Mesenchymal stem cell (in vitro differentiated cells and primary cell): ENCODE measurements at places on chromosomes 6 and 20.

GRCh38 chr6:114862819-114863218, 520.0 kb upstream of the HS3ST5 start:
- peak; percentile 20 for DNase-seq

DNA sequence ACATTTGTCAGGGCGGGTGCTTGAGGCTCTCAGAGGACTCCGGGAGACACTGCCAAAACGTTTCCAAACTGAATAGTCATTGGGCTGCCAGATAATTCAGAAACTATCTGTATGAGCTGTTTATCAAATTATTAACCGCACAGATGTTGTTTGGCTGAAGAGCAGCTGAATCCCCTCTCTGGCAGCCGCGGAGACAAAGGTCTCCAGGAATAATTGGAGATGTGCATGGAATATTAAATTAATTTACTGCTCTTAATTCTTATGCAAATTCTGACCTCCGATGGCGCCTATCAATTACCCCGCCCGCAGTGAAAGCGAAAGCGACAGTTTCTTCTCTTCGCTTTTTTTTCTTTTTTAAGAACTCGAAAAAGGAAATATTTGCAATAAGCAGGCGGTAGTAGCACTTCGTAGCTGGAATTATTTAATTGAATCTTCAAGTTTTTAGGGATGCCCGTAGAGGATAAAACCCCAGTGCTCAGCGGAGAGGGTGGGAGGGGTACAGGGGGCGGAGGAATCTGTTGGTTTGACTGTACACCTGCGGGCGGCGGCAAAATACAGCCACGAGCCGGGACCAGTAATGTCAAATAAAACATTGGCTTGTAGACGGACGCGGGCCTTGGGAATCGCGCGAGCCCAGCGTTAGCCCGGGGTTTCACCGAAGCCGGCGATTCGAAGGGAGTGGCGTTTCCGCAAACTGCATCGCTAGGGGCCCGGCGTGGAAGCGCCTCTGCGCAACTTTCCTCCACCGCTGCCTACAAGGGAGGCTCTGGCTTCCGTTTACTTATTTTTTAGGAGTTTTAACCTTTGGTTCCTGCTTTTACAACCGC, 6.2 kb downstream of the LINC00237 start:
- DNase-seq: peak; percentile 18

GRCh38 chr20:61299618-61300017, 47.6 kb downstream of the CDH4 start:
- DNase-seq: no peak

DNA sequence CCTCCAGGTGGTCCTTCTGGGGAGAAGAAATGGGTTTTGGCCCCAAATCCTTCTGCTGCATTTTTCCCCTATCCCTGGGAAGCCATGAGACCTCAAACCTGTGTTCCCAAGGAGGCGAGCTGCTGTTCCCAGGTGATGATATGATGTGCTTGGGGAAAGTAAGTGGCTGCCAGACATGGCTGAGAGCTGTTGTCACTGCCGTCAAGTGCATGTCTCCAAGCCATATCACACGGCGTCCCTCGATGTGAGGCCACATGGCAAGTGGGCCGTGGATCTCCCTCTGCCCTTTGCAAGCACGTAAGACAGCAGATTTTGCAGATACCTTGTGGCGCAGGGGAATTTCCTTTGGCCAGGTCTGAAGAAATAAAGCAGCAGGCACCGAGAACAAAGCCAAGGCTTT, 103.7 kb upstream of the CD93 start:
- DNase-seq: no peak

DNA sequence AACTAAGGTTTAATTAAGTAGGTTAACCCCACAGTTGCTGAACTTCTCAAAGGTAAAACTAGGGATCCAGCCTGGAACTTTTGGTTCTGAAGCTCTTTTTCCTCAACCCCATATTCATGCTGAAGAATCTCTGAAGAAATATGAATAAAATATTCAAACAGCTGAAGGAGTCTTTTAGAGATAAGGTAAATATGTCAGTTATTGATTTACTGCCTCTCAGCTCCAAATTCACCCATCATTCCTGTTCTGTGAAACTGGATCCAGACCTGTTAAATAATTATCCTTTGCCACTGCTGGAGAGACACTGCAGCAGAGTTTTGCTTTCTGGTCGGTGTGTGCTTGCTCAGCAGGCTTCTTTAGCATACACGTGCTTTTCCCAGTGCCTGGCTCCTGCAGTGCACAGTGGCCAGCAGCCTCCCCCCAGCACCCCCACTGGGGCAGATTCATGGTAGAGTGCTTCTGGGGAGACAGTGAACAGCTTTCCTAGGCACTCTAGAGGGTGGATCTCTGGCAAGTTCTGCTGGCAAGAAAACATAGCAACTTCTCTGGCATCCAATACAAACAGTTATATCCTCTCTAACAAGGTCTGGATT, 62.0 kb upstream of the BCLAF1 start:
- DNase-seq: no peak

- peak; percentile 44 for DNase-seq
Measured at GRCh38 chr6:81838031-81838430, 85.5 kb upstream of the TENT5A start.

GRCh38 chr6:134630508-134631121, 312.7 kb upstream of the SGK1 start:
- DNase-seq: no peak

DNA sequence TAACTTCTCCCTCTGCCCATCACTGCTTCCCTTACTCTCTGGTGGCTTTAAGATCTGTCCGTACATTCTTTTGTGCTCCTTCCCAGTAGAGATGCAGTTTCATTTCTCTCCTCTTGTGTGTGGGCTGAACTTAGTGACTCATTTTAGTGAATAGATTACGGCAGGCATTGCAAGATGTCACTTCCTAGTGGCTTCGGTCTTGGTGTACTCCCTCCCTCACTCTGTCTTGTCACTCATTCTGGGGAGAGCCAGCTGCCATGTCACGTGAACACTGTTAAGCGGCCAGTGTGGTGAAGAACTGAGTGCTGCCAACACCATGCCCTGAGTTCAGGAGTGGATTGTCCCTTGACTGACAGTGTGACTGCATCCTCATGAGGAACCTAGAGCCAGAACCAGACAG, 115.9 kb downstream of the OTOR start:
- DNase-seq: peak; percentile 2

GRCh38 chr20:45833030-45833882, at the start of gene SNX21:
Gene SNX21, plus strand, starts transcription at chr20:45833799. Its CDS starts 121 bp downstream, at chr20:45833920.
- DNase-seq: peak; percentile 97

- DNase-seq: no peak
Measured at GRCh38 chr6:151392427-151392826, 1.1 kb upstream of the ZBTB2 start.

DNA sequence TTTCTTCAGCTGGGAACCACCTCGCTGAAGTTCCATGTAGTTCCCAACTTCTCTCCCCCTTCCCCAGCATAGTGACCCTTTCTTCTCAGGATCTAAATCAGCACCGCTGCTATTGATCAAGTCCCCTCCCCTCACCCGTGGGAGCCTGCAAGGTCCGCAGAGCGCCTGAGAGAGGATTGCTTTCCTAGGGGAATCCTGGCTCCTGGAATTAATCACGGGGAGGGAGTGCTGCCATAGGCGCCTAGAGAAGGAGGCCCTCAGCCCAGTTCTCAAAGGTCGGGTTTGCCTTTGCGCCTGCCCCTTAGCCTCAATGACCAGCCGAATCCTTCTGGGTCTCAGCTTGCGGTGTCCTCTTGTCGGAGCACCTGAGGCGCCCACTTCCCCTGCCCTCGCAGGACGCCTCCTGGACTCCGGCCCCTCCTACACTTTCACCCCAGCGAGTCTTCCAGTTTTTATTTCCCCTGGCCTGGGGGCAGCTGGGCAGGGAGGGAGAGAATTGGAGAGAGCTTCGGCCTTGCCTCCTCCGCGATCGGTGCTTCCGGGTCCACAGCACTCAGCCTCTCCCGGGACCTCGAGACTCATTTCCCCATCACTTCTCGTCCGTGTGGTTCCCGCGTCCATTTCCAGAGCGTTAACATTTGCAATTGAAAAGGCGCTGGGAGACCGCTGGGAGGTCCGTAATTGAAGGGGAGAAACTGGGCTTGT, 3.1 kb upstream of the NKX2-2 start:
- no peak for DNase-seq

- no peak for DNase-seq
Measured at GRCh38 chr6:15985379-15985959, 143.4 kb upstream of the MYLIP start.

DNA sequence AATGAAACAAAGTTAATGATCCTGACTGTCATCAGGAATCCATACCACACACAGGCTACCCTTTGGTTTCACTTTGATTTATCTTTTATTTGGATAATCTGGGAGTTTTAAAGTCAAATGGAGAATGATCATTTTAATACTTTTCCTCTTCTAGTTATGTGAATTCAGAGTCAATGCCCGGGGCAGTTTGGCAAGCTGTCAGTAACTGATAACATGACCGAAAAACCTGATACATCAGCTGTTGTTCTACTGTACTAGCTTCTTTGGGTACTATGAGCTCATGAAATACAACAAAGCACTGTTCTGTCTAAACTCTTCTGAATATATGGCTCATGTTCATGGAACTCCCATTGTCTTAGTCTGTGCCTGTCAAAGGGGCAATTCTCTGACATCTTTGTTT, 30.2 kb downstream of the KLHL31 start:
- no peak for DNase-seq

DNA sequence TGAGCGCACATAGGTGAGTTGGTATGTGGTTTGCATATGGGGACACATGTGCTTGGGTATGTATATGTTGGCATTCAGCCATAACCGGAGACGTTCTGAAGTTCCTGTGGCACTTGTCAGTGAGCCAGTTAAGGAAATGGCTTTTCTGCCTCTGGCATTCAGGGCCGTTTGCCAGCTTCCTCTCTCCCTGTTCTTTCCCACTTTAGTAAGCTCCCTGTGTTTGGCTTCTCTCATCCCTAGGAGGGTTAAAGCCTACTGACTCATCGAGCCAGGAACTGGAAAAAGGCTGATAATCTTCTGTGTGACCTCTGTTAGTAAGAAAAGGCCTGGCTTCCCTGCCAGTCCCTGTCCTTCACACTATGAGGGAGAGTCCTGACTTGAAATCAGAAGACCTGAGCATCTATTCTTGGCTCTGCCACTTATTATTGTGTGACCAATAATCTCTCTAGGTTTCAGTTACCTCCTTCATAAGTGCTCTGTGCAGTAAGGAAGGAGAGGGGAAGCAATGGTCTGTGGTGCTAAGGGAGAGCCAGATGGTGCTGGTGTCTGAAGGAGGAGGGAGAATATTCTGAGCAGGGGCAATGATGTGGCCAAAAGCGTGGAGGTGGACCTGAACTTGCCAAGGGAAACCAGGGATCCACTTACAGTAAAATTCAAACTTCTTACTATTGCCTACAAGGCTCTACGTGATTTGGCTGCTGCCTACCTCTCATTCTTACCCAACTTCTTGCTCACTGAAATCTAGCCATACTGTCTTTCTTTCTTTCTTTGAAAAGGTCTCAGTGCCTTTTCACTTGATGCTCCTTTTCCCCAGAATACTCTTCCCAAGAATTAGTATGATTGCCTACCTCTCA, 31.4 kb downstream of the ACSS2 start:
- peak; percentile 94 for DNase-seq

- DNase-seq: peak; percentile 43
Measured at GRCh38 chr6:163958646-163959045, 544.1 kb downstream of the QKI start.

DNA sequence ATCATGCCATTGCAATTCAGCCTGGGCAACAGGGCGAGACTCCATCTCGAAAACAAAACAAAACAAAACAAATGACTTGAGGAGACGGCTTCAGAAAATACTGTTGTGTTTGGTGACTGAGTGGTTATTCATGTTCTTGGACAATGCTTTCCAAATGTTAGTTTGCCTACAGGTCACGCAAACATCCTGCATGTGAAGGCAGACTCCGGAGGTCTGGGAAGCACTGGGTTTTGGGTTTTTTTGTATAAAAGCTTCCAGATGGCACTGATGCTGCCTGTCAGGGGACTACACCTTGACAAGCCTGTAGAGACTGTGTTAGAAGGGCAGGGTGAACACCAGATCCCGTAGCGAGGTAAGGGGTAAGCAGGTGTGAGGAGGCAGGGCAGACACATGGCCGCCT, 81.7 kb downstream of the THBS2 start:
- no peak for DNase-seq

- DNase-seq: peak; percentile 74
Measured at GRCh38 chr6:56642366-56643261, at the start of gene DST. Gene DST, minus strand, starts transcription at chr6:56642889.

GRCh38 chr20:1898482-1899240, 3.5 kb downstream of the SIRPA start:
- DNase-seq: no peak

GRCh38 chr6:166713434-166714186, 86.6 kb upstream of the RPS6KA2 start:
- no peak for DNase-seq

DNA sequence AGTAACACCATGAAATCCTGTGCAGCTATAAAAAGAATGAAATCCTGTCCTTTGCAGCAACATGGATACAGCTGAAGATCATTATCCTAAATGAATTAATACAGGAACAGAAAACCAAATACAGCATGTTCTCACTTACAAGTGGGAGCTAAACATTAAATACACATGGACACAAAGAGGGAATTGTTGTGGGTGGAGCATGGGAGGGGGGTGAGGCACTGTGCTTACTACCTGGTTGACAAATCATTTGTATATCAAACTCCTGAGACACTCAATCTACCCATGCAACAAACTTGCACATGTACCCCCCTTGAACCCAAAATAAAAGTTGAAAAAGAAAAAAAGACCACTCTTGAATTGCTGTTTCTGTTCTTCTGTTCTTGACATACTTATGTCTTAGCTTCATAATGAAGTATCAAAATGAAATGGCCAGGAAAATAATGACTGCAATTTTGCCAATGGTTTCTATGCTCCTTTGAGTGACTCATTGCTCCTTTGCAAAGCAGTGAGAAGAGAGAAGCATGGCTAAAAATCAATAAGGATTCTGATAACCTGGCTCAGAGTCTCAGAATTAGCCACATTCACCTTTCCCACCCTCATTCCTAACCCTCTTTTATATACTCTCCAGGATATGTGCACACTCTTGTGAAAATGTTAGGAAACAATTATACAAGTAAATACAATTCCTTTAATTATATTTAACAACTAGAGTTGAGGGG, 71.0 kb downstream of the CYP39A1 start:
- DNase-seq: no peak

GRCh38 chr6:46329568-46329967, 158.8 kb upstream of the ENPP5 start:
- peak; percentile 24 for DNase-seq

DNA sequence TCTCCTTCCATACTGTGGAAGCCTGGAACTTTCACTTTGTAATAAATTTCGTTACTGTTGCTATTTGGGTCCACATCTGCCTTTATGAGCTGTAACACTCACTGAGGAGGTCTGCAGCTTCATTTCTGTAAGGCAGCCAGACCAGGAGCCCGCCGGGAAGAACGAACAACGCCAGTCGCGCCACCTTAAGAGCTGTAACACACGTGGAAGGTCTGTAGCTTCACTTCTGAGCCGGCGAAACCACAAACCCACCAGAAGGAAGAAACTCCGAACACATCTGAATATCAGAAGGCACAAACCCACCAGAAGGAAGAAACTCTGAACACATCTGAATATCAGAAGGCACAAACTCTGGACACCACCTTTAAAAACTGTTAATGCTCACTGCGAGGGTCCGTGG, 589.9 kb upstream of the SLC35B3 start:
- DNase-seq: no peak

- no peak for DNase-seq
Measured at GRCh38 chr20:62732842-62733525, 24.3 kb downstream of the NTSR1 start.

- no peak for DNase-seq
Measured at GRCh38 chr20:4802527-4802926, 80.8 kb downstream of the PRND start.

- DNase-seq: no peak
Measured at GRCh38 chr20:30921286-30922071, 336.0 kb upstream of the DEFB115 start.
